ENCODE measurements at places on chromosomes 3 and 15.
A peak's percentile ranks its signal among the peaks of the same experiment; 100 is the strongest.

DNA sequence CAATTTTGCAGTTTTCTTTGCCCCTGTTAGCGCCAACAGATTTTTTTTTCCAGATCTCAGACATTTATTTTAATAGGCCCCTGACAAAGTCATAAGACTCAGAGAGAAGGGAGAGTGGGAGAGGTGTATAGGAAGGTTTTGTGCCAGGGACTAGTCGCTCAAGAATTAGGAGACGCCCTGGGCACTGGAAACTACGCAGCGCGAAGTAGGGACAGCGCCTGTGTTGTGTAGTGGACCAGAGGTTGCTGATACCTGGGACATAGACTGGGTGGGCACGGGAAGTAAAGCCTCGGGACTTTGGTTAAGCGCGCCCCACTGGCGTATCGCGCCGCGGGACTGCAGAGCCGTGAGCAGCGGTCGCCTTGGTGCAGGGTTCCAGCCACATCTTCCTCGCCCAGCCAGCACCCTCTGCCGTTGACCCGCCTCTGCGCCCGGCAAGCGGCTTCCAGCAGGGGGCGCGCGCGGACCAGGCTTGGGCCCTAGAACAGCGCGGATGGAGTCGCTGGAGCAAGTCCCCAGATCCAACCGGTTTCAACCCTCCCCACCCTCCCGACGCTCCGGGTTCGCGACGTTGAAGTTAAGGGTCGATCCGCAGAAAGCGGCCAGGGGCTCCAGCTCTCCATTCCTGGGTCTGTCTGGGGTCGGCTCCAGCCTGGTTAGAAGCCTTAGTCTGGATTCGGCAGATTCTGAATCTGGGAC, 3.0 kb upstream of the ISLR2 start:
- DNase-seq: peak; percentile 78

- no peak for DNase-seq
Observed at GRCh38 chr15:63020759-63021430, 21.7 kb upstream of the TPM1 start.

DNA sequence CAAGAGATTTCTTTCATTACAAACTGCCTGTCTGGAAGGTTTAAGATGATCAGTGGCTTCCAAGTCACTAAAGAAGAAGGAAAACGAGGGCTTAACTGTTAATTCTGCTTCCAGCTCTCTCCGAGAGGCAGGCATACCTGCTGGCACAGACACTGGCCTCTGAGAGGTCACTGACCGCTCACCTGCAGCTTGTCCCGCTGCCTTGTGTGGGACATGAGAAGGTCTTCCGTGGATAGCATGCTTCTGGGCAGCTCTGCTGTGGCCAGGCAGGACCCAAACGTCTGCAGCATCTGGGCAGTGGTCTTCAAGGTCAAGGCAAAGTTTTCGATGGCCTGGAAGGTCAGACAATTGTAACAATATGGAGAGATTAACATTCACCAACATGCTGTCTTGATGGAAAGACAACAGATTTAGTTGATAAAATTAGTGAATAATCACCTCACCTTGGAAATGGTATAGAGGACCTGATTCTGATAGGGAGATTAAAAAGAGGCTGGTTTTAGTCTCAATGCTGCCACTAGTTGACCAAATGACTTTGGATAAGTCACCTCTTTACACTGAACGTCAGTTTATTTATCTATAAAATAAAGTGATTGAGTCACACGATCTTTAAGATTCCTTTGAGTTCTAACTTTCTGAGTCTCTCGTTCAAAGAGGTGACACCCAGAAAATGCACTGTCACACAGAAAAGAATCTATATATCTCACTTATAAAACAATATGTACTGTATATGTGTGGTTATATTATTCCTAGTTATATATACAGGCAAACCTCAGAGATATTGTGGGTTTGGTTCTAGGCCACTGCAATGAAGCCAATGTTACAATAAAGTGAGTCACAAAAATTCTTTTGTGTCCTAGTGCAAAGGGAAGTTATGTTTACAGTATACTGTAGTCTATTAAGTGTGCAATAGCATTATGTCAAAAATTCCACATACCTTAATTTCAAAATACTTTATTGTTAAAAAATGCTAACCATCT, 65.1 kb downstream of the B3GNT5 start:
- DNase-seq: no peak

DNA sequence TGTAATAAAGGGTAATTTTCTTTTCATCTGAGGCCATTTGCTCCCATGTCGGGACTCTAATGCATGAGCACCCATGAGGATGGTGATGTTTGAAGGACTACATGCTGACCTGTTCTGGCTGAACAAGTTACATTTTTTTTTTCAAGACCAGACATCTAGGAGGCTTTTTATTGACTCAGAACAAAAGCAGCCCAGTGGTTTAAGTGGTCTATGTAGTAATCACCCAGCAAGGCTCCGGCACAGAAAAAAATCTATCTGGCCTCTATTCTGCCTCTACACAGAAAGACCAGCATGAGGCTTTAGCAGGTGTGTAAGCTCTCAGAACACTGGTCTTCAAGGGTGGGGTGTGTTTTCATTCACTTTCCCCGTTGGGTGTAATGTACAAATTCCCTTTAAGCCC, 95.1 kb upstream of the ZBED2 start:
- no peak for DNase-seq

GRCh38 chr3:65732051-65732935, 306.4 kb downstream of the MAGI1 start:
- DNase-seq: peak; percentile 37

- DNase-seq: no peak
Observed at GRCh38 chr3:136141891-136142290, 54.2 kb downstream of the MSL2 start.

- peak; percentile 26 for DNase-seq
Observed at GRCh38 chr3:16286751-16287543, 21.9 kb downstream of the OXNAD1 start.

GRCh38 chr15:91152896-91153581, 53.0 kb downstream of the SV2B start:
- no peak for DNase-seq

- DNase-seq: no peak
Observed at GRCh38 chr15:82020625-82021394, 25.0 kb downstream of the MEX3B start.

DNA sequence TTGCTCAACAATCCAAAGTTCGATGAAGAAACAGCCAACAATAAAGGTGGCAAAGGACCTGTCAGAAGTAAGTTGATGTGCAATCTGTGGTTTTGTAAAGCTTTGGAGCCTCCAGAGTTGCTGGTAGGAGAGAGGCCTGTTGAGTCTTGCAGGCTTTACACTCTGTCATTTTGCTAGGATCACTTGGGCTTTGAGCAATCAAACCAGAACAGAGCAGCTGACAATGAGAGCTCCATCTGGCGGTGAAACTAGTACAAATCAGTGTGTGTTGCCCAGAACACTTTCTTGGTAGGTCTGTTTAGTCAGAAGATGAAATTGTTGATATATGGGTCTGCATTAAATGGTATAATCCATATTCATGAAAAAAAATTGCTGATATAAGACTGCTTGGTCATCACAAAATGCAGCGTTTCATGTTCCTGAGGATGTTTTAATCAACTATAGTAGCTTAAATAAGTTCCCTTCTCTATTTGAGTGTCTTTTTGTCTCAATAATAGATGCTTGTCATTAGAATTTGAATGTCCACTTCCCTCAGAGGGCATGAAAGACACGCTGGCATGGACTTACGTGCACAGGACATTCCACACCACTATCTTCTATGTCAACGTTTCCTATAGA, 25.7 kb downstream of the TMOD2 start:
- DNase-seq: no peak

GRCh38 chr3:39138804-39139415, 14.5 kb downstream of the CSRNP1 start:
- no peak for DNase-seq

- DNase-seq: no peak
Observed at GRCh38 chr15:101613130-101614000, 38.8 kb downstream of the TM2D3 start.

DNA sequence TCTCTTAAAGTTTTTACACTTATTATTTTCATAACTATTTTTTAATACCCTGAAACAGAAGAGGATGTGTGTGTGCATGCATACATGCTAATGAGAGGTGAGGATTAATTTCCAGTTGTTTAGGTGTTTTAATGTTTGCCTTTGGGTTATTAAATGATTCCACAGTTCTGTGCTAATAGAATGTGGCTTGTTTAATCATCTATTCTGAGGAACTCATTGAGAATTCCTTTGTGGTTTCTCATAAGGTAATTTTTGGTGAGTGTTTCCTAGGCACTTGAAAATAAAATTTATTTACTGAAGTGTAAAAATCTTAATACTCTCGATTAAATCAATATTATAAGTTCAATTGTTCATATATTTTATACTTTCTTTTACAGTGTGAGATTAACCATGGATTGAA, 38.0 kb downstream of the STAC start:
- DNase-seq: no peak

DNA sequence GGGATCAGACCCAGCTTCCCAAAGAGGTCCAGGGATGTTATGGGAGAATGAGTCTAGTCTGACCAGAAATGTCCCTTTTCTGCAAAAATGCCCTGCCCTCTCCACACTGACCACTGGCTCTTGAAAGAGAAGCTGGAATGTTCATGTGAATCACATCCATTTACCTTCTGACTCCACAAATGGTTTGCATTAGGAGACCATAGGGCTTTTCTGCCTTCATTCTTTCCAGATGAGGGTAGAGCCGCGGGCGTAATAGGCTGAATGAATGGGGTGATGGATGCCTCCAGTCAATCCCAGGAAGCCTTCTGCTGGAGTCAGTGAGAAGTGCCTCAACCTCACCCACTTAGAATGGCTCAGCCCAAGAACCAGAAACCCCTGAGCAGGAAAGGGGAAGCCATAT, 47.2 kb upstream of the IREB2 start:
- no peak for DNase-seq

GRCh38 chr3:177932346-177932745, 603.9 kb upstream of the KCNMB2 start:
- DNase-seq: no peak

GRCh38 chr3:75242012-75242735, 422.0 kb upstream of the FRG2C start:
- no peak for DNase-seq

DNA sequence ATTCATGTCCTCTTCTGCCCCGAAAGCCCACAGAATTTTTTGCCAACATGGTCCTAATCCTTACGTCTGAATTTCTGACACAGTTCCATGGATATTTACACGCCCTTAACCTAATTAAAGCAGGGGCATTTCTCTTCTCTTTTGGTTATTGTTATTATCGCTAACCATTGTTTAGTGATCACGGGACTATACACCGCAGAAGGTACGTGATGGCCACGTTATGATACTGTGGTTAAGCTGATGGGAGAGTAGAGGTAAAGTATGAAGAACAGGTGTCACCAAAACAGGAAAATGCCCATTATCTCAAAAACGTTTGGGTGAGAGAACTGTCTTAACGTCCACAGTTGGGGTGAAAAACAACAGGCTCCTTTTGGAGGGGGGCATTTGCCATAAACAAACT, 26.4 kb downstream of the CCR4 start:
- no peak for DNase-seq

GRCh38 chr3:87136066-87136596, 91.0 kb upstream of the CHMP2B start:
- DNase-seq: no peak

DNA sequence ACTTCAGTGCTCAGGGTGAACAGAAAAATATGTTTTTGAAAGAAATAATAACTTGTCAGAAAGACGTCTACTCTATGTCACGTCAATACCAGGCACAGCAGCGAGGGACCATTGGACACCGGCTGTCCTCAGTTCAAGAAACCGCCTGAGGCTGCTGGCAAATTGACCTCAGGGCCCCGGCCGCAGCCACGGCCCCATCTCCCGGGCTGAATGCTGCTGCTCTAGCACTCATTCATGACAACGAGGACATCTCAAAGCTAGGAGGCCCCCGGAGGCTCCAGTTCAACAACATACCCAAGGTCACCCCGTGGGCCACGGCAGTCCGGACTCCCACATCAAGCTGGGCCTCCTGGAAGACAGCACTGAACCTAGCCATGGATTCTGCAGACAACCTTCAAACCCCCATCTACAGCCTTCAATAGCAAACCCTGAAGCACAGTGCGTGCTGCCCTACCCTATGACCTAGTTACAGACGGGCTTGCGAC, 204.0 kb upstream of the NSMCE3 start:
- DNase-seq: no peak

DNA sequence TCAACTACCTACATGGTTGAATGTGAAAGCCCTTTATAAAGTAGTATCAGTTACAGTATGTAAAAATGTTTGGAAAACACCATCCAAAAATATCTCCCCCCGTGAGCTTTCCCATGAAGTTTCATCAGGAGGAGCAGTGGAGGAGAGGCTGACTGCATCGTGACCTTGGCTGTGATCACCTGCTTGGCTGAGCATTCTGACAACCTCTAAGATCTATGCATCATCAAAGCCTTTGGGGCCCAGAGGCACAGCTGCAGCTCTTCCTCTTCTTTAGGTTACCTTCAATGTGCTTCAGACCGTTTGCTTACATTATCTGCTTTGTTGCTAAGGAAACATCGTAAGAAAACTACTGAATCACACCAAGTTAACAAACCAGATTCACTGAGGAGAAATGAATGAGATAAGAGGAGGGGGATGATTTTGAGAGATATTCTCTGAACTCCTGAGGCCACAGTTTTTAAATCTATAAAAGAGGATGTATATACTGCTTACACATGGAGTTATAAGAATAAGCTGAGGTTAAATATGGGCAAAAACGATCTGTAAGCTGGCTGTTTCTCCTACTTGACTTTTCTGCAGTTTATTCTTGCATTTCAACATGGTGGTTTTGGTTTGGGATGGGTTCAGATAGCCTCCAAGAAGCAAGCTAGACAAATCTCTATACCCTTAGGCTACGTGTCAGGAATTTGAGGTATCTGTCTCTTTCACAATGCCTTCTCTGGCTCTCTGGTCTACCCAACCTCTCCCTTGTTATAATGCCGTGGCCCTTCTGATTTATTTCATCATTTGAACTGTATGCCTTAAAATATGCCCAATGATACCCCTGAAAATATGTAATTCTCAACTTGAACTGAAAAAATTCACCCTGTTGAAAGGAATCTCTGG, 4.0 kb downstream of the GCSAM start:
- DNase-seq: peak; percentile 37

DNA sequence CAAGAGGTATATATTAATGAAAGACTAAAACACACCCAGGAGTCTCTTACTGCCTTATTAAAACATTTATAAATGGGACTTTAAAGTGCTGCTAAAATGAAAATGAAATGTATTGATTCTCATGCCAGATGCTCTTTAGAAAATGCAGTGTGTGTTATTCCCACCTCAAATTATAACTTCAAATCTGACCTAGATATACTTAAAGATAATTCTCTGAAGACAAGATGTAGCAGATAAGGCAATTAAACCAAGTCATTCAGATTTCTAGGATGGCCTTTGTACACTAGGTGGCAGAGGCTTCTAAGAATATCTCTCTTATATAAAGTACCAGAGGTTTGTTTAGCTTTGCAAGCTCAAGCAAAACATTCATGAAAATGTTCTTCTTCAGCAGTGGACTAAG, 26.9 kb upstream of the GOLGA8B start:
- no peak for DNase-seq

- no peak for DNase-seq
Observed at GRCh38 chr3:64079369-64080150, 56.3 kb upstream of the PSMD6 start.
